ENCODE measurements at places on chromosomes 3 and 15.

DNA sequence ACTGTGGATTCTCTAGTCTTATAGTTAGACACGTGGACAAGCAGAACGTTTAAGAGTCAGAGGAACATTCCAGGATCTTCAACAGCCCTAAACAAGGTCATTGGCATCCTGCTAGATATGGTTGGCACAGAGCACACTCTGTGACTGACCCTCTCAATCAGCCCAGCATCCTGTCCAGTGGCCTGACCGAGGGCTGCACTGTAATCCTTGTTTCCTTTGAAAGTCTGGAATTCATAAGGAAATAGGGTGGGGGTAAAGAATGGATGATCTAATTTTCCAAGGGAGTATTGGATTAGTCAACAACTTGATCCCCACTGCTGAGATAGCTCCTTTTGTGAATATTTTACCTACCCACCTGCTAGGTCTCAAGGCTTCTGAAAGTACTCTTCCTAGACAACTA, 94.5 kb upstream of the DLG1 start:
- DNase-seq, result no peak

DNA sequence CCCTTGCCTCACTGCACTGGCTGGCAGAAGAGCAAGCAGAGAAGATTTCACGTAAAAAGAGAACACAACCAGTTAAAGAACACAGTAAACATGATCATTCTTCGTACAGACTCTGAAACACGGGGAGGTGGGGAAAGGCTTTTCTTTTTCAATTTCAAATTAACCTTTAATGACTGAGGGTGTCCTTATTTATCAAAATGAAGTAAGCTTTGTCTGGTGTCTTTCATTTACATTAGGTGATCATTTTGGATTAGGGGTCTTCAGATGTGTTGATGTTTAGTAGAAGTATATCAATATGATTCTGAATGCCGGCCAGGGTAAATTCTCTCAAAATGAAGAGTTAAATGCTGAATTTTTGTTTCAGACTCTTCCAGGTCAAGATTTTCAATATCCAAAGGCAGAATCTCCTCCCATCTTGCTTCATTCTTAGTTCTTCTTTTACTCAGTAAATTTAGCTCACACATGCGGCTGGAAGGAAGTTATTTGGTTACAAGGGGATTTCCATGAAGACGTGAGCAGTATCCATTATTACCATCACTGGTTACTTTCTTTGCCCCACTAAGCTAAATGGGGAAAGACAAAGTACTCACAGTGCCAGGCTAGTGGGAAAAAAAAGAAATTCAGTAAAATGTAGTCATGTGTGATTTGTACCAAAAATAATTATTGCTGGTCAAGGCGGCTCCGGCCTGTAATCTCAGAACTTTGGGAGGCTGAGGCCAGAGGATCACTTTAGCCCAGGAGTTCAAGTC, 272.2 kb upstream of the NR2F2 start:
- DNase-seq, result no peak

DNA sequence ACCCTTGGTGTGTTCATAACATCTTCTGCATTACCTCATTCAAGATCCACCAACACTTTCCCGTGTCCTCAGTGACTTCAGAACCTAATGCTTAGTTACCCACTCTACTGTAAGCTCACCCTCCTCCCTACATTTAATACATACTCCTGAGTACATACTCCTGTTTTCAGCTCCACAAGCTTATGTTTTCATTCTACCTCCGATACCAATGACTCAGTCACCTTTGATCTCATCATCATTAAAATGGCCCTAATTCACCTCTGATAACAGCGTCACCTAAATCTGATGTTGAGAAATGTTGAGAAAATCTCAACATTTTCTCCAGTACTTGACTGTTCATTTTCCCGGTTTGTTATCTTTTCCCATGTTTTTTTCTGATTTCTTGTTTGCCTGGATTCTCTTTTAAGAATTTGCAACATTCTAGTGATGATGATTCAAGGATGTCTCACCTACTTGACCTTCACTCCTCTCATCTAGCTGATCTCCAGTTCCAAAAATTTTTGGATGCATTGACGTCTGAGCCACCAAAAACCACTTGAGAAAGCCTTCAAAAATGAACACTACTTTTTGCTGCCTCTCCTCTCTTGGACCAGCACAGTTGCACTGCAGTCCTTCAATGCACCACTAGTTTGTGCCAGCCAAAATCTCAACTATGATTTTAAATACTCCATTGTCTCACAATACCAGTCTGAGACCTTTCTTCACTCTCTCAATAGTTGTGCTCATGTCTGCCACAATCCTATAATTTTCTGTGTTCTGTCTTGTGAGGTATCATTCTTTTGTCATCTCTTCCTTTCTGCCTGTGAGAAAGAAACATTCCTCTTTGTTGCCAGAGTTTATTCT, 220.7 kb upstream of the SEMA6D start:
- no peak for DNase-seq

DNA sequence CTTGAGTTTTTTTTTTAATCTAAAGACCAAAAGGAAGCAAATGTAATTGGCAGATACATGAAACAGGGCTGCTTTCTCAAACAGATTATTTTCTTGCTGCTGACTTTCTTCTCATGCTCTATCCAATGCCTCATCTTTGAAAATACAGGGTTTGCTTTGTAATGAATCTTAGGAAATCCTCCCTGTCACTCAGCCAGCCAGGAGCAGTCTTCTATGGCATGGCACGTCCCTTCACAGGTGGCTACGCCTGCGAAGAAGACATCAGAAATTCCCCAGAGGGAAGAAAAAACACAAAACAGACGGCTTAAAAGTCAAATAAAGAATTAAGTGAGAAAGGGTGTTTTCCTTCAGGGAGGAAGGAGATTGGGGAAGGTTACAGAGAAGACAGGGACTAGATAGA, 242.5 kb downstream of the IGSF11 start:
- DNase-seq, result no peak

DNA sequence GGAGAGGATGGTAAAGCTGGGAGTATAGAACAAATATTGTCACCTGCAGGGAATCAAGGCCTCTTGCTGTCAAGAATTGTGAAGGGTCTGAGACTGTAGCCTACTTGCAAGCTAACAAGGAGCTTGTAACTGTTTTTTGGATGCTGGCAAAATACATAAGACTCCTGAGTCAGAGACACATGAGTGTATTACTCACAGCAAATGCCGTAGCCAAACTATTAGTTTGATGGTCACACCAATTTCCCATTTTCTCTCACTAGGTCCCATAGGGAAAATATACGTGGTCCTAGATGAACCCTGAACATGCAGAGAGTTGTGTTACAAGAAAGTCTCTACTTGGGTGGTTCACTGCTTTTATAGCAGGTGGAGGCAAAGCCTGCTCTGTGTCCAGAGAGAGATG, 44.7 kb upstream of the LIPC start:
- peak; percentile 50 for DNase-seq

- DNase-seq, result no peak
These were observed 449.9 kb downstream of the FHIT start for GRCh38 chr3:60801307-60801706.

DNA sequence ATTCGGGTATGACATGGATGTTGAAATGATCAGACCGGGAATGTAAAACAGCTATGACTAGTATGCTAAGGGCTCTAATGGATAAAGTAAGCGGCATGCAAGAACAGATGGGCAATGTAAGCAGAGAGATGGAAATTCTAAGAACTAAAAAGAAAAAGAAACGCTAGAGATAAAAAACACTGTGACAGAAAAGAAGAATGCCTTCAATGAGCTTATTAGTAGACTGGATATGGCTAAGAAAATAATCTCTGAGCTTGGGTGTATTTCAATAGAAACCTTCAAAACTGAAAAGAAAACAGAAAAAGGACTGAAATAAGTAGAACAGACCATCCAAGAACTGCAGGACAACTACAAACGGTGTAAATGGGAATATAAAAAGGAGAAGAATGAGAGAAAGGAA, 101.2 kb downstream of the HES1 start:
- no peak for DNase-seq

DNA sequence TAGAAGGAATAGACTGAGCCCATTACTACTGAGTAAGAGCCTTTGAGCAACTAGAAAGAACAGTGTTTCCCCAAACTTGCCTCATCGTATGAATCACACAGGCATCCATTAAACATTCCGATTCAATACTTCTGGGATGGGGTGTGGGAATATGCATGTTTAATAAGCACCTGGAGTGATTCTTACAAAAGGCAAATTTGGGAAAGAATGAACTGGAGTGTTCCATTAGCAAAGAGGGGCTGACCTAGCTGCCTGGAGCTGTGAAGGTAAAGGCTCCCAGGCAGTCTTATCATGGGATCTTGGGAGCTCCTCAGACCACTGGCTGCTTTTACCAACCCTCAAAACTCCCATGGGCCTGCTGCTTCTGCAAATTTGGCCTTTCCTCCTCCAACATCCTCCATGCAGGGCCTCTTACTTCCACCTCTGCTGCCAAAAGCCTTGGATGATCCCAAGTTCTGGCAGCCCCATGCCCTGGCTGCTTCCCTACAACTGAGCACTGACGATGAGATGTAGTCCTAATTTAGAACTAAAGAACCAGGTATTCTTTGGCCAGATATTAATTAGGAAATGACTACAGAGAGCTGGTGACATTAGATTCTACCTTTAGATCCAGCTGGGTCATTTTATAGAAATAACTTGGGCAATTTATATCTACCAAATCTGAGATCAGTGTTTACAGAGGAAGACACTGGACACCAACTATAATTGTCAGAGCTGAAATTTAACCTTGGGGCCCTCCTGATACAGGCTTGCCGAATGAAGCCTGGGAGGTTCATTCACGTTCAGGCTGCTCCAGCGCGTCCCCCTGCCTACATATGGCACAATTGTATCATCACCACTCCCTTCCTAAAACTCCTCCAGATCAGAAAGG, 11.2 kb upstream of the HOMER2 start:
- peak; percentile 23 for DNase-seq

DNA sequence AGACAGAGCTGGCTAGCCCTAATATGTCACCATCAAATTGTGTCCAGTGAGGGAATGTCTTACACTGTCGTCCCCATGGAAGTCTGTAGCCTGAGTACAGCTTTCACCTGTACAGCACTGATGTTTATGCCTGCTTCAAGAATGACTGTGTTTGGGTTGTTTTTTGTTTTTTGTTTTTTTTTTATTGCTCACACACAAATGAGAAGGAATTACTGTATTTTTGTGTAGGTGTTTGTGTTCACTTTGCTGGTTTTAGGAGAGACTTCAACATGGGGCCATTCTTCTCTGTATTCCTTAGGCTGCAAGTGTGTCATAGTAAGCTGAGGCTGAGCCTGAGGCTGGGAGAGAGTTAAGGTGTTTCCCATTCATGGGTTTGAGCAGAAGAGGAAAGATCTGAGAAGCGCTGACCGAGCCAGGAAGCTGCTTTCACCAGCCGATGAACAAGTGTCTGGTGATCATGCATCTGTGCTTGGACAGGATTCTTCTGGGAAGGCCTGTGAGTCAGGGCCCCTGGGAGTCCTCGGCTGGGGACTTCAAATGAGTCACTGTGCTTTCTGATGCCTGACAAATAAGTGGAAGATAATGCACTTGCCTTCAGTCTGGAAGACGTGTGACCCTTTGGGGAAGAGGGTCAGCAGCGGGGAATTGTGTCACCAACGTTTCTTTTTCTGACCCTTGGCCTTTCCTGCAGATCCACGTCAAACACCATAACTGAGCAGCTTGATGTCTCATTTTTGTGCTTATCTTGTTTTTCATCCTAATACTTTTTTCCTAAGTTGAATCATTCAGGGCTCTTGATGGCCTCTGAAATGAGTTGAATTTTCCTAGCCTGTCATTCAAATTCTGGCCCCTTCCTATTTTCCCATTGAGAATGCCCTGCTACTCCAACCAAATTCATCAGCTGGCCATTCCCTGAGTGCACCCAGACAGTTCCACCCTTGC, 36.7 kb upstream of the ZBTB38 start:
- peak; percentile 89 for DNase-seq

DNA sequence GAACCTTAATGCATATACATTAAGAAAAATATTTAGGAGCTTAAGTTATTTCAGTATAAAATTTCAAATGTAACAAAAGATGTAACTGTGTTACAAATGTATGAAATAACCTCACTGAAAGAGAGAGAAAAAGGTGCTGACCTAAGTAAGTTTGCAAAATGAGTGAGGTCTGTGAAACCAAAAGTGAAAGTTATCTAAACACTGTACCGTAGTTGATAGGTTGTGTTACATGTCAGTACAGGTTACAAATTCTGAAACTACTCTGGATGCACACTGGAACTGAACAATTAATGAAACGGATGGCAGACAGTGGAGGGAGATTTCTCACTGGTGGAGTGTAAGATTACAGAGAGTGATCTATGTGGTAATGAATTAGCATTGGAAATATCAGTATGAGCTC, 420.7 kb downstream of the ZNF385D start:
- peak; percentile 58 for DNase-seq

DNA sequence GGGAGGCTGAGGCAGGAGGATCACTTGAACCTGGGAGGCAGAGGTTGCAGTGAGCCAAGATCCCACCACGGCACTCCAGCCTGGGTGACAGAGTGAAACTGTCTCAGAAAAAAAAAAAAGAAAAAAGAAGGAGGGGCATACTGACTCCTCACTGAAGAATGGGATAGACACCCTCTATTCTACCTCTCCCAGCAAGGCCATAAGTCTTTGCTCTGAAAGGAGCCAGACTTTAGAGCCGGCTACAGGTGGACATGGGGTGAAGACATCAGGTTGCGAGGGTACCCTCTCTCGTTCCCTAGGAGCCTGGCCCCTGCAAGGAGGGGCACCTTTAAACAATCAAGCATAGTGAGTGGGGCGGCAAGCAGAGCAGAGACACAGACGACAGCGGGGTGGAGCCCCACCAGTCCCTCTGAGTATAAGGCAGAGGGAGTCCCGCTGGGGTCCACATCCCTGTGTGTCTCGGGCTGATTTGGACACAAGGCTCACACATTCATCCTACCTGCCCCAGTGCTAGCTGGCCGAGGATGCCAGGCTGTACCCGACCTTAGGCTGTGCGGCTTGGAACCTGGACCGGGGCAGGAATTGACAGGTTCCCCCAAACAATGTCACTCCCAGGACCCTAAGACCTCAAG, 1.1 kb downstream of the GRAMD2A start:
- peak; percentile 49 for DNase-seq

DNA sequence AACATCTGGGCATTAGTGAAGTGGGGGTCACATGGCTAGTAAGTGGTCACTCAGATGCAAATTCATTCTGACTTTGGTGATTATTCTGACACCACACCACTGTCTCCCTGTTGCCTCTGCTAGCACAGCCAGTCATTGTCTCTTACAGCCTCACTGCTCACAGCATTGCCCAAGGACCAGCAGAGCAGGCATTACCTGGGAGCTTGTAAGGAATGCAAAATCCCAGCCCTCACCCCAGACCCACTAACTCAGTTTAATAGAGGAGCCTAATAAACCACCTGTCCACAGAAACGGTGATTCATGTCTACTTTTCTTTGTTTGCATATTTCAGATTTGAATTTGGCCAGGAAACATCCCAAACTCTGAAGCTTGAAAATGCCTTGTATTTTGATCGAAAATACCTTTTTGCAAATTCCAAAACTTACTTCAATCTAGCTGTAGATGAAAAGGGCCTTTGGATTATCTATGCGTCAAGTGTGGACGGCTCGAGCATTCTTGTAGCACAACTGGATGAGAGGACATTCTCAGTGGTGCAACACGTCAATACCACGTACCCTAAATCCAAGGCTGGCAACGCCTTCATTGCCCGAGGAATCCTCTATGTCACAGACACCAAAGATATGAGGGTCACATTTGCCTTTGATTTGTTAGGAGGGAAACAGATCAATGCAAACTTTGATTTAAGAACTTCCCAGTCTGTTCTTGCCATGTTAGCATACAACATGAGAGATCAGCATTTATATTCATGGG, 62.7 kb downstream of the GLDN start:
- no peak for DNase-seq

- DNase-seq, result no peak
These were observed 84.8 kb downstream of the RAP2B start for GRCh38 chr3:153246806-153247205.
